ENCODE measurements at places on chromosomes 7 and 10. TPM values are rescaled to one million over a fixed set of nuclear protein-coding genes. Genes with fewer than 3 reads are reported as not detected.

ELAPOR2 gene
- 25.2 TPM for total RNA-seq

CPXM2 gene
- total RNA-seq = 5.5 TPM

DNA sequence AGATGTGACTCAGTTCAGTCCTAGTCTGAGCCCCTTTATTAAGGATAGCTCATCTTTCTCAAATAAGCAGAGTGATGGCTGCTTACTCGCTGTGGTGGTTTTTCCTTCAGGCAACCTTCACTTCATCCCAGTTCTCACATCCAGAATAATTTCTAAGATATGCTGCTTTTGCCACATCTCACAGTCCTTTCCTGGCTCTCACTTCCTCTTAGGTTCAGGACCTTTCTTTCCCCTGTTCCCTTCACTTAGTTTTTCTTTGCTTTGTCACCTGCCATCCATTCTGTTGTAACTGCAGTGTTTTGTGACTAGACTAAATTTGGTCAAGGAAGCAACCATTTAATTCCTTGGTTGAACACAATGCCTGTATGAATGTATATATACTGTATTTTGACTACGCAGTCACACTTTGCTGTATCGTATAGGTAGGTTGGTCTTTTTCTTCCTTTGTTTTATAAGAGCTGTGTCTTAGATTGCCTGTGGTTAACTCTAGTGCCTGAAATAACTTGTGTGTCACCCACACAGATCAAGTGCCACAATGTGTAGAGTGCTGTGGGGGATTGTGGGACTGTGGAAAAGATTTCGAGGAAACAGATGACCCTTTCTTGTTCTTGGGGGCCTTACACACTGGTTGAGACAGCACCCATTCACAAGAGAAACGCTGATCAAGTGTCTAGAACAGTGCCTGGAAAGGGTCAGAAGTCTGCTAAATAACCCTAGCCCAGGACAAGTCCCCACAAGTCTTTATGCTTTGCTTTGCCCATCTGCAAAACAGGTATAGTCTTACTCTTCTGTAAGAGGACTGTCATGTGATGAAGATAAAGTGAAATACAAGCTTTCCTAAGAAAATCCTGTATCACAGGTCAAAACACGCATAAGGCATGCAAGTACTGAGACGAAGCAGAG is 2.6 kb downstream of the ZNF655 start:
- H3K27me3 ChIP-seq = no peaks in the 10 kb centered on the region
- peaks cover 52% of the 10 kb centered on the region for H3K4me1 ChIP-seq
- no peak for DNase-seq
- peak overlapping the region; percentile 97 for H3K27ac ChIP-seq
- H3K4me3 ChIP-seq = no peak overlapping the region

GRCh38 chr10:91603931-91604331 is 28.9 kb downstream of the PPP1R3C start:
- no peaks in the 10 kb centered on the region for H3K36me3 ChIP-seq
- peak; percentile 99 for DNase-seq
- no peak overlapping the region for H3K4me3 ChIP-seq
- peaks cover 30% of the 10 kb centered on the region for H3K4me1 ChIP-seq
- H3K27ac ChIP-seq = peak overlapping the region; percentile 82
- H3K27me3 ChIP-seq = no peaks in the 10 kb centered on the region

STK31 gene
- 0.20 TPM for total RNA-seq

- no peak overlapping the region for H3K27ac ChIP-seq
- no peaks in the 10 kb centered on the region for H3K27me3 ChIP-seq
- H3K4me3 ChIP-seq = no peak overlapping the region
- no peak for DNase-seq
- H3K4me1 ChIP-seq = no peaks in the 10 kb centered on the region
These were observed 70.4 kb upstream of the PTN start for GRCh38 chr7:137413901-137414300.

PRKCQ gene
- 1.9 TPM for total RNA-seq

DNA sequence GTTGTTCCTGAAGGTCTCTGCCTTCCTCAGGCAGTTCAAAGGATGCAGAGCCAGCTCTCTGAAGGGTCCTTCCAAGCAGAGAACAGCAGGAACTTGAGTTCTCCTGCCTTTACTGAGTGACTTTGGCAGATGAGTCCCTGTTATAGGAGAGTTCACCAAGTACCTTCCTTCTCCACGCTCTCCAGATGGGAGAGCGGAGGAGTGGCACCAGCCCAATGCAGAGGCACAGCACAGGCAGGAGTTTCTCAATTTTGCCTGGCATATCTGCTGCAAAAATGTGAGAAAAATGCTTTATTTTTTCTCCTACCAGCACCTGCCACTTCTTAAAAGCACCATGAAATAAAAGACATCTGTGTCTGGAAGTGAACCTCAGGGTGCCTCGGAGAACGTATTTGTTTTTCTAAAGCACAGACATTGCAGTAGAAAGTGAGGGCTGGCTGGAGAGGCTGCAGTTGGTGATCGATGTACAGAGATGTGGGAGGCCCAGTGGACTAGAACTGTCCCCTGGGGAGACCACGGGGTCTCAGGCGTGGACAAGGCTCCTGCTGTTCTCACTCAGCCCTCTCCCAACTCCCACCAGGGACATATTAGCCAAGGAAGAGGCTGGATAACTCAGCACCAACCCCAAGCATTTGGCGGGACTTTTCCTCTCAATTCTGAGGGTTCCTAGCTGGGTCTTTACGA is 174.5 kb downstream of the WDR37 start:
- H3K27me3 ChIP-seq = no peaks in the 10 kb centered on the region
- H3K4me1 ChIP-seq = no peaks in the 10 kb centered on the region
- DNase-seq = no peak
- H3K27ac ChIP-seq = no peak overlapping the region
- no peak overlapping the region for H3K4me3 ChIP-seq
- no peaks in the 10 kb centered on the region for H3K36me3 ChIP-seq

GRCh38 chr7:123871998-123872867 is 27.3 kb downstream of the HYAL4 start:
- no peaks in the 10 kb centered on the region for H3K27me3 ChIP-seq
- DNase-seq = peak; percentile 8
- H3K4me3 ChIP-seq = no peak overlapping the region
- H3K36me3 ChIP-seq = no peaks in the 10 kb centered on the region

PRKRIP1 gene
- 35.1 TPM for total RNA-seq

DNA sequence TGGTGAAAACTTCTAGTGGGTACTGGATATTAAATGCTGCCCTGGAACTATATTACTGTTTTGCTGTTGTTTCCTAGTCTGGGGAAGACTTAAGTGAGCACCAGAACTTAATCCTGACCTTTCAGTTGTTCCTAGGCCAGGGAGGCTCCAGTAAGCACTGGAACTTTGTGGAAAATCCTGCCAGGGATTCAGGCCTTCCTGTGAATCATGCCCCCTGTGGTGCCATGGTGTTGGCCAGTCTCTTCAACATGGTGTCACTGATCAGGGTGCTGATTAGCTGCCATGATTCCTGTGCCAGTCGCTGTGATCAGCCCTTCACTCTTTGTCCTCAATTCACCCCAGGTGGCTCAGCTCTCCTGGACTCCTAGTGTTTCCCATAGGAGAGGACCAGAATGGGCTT is 8.5 kb upstream of the AOAH start:
- no peaks in the 10 kb centered on the region for H3K36me3 ChIP-seq
- no peaks in the 10 kb centered on the region for H3K27me3 ChIP-seq
- no peak for DNase-seq
- H3K4me1 ChIP-seq = peaks cover 8% of the 10 kb centered on the region
- H3K27ac ChIP-seq = no peak overlapping the region

DNA sequence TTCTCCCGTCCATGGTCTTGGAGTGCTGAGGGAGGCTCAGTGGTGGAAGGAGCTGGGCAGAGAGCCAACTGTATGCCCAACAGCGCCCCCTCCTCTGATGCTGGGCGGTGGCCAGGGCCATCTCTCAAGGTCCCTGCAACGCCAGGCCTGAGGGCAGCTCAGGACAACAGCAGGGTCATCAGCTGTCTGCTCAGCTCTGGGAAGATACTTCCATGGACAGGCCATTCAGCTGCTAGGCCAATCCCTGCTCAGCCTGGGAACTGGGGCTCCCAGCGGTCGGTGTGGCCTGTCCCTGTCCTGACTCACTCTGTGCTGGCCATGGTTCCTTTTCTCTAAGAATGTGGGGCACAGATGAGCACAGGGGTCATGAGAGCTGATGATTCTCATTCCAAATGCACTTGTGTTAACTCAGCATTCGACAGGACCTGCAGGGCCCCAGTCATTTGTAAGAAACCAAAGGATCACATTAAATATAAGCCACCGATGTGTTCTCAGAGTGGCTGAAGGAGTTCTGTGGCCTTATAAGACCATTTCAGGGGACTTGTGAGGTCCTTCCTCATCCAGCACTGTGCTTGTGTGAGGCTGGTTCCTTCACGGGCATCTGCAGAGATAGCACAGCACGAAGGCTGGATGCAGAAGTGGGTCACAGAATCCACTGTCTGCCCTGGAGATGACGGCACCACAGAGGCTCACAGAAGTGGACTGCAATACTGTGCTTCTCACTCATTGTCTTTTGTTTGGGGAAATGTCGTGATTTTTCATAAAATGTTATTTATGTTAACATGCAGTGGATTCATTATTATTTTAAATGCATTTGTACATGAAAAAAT is 73.0 kb downstream of the ADCY1 start:
- H3K4me3 ChIP-seq = no peak overlapping the region
- H3K4me1 ChIP-seq = no peaks in the 10 kb centered on the region
- H3K36me3 ChIP-seq = no peaks in the 10 kb centered on the region
- H3K27me3 ChIP-seq = no peaks in the 10 kb centered on the region
- DNase-seq = no peak
- no peak overlapping the region for H3K27ac ChIP-seq
